GM19239 (cell line): ENCODE measurements at places on chromosomes 3 and 15.
A peak's percentile ranks its signal among the peaks of the same experiment; 100 is the strongest.

GRCh38 chr3:66098436-66098835, 59.7 kb upstream of the MAGI1 start:
- no peak for DNase-seq

DNA sequence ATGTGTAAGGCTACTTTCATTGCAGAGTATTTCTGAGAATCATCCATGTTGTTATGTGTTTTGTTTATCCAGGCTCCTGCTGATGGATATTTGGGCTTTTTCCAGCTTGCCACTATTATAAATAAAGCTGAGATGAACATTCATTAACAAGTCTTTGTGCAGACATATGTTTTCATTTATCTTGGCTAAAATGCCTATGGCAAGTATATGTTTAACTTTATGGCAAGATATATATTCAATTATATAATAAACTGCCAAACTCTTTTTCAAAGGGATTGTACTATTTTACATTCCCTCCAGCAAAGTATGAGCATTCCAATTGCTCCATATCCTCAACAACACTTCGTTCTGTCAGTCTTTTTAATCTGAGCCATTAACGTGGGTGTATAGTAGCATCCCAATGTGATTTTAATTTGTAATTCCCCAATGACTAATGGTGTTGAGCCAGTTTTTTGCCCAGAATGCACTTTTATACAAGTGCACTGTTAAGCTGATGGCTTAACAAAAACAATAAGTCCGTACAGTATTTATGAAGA, 452.4 kb downstream of the SHQ1 start:
- DNase-seq, result no peak

- no peak for DNase-seq
Observed at GRCh38 chr3:71103430-71103921, 480.1 kb downstream of the FOXP1 start.

DNA sequence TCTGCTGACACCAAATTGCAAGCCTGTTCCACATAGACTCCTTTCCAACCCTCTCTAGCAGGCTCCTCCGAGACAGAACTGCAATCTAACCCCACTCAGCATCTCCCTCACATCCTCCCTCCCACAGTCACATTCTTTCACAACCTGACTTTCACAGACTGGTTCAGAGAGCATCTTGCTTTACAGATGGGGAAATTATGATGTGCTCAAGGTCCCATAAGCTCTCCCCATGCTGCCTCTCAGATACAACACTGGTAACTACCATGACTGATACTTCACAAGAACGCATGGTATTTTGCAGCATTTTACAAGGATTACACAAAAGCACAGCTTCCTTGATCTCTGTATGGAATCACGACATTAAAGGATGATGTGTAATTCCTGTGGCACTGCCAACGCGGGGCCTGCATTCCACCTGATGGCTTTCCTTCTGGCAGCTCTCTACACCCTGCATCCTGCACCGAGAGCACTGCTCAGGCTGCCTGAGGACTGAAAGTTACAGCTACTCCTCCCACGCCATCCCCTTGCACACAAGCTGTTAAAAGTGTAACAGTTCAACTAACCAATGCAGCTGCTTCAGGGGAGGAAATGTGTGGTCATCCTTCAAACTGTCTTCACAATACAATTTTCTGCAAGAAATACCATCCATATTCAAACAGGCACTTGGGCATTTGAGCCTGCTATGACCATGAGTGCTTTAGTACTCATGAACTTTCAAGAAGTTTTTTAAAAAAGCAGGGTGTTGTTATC, 27.6 kb downstream of the TBC1D2B start:
- peak; percentile 41 for DNase-seq

- no peak for DNase-seq
Observed at GRCh38 chr3:106759731-106760130, 617.5 kb upstream of the CCDC54 start.

- DNase-seq, result no peak
Observed at GRCh38 chr15:85125056-85125661, 143.5 kb downstream of the PDE8A start.

DNA sequence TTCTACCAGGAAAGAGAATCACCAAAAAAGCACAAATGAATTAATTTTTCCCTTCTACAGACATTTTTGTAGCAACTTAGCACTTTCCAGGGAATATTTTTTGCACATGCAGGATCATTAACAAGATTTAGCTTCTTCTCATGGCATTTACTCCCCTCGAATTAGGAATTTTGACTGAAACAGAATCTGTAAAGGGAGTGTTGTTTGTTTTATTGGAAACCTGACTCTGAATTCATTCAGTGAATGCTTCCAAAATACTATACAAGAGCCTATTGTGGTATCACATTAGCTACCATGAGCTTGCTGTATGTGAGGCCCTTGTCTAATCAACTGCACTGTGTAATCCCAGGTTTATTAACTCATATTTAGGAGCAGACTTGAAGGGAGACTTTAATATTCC, 130.4 kb upstream of the ATP10A start:
- no peak for DNase-seq

DNA sequence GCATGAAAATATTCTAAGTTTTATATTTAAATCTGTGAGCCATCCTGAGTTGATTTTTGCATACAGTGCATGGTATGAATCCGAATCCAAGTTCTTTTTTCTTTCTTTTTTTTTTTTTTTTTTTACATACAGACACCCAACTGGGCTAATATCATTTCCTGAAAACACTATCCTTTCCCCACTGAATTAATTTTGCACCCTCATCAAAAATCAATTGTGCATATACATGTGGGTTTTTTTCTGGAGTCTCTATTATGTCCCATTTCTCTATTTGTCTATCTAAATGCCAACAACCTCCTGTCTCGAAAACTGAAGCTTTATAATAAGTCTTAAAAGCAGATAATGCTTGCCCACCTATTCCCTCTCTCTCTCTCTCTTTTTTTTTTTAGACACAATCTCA, 5.9 kb upstream of the ABI3BP start:
- DNase-seq, result no peak

DNA sequence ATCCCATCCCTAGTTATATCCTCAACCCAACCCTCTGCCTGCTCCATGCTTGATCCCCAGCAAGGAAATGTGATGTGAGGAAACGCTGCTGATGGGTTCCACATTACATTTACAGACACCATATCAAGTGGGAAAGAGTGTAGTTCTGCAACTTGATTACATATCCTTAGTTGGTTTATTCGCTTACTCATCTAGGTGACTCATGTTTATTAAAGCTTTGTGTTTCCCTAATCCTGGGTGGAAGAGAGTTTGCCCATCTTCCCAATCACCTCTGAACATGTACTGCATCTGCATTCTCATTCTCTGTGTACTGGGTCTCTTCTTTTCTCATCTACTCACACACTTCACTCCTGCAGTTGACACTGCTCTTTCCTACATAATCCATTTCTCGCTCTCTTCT, 91.7 kb upstream of the PDZRN3 start:
- no peak for DNase-seq

DNA sequence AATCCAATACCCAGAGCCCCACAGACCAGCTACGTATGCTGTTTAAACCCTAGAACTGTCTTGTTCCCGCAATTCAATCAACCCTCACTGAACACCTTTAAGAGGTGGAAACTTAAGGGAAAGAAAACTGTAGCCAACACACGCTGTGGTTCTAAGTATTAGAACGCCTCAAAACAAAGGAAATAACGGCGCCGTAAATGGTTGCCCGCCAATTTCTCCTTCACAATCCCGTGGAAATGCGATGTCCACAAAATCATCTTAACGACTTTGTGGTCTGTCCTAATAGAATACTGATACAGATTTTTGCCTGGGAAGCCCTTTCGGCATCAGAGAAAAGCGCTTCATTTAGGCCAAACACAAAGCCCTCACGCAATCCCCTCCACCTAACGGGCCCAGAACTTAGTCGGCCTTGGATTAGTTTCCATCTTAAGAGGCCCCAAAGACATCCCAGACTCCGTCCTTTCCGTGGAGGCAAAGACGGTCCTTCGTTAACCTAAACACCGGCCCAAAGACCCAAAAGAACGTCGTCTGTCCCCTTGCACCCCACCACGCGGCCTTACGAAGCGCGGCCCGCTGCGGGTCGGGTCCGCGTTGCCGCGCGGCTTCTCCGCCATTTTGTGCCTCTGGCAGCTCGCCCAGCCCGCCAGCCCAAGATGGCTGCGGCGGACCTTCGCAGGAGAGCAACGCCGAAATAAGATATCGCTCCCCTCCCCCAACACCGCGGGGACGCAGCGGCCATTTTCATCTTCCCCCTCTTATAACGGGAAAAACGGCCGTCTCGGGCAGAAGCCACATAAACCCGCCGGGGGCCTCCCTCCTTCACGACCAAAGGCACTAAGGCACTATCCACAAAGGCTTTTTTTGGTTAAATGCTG, 763 bp downstream of the TRA2B start:
- DNase-seq, result peak; percentile 44

DNA sequence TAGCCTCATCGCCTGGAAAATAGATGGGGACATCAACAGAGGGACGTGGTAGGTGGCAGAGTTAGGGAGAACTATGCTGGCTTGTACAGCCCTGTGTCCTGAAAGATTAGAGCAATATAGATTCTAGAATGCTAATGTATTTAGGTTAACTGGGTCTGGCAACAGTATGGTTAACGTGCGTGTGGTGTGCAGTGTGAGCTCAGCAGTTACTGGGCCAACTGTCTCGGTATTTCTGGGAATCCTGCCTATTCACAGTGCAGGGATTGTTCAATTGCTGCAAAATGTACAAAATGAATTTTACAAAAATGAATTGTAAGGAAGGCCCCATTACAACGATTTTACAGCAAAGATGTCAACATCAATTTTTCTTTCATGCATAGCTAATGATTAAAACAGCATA, 20.6 kb downstream of the MEIS2 start:
- DNase-seq, result no peak

DNA sequence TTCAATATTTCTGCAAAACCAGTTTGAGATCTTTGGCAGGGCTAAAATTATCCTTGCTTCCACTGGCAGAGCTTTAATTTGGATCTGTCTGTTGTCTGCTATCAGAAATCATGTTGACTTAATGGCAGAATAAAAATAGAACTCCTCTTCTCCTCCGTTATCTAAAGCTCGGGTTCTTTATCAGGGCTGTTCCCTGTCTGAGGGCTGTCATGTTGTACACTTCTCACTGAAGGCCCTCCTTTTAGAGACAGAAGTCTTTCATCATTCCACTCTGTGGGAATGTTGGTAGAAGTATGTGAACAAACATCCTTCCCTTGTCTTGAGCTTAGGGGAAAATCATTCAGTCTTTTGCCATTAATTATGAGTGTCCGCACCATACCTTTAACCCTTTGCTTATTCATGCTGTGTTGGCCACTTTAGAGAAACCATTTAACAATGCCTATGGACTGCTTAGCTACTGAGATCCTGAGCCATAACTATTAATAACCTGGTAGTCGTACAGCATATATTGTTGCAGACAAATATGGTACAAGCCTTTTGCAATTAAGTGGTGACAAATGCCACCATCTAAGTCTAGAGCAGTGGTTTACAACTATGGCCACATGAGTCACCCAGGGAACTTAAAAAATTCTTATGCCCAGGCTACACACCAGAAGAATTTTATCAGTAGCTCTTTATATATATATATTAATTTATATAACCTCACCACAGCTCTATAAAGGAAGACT, 226.0 kb upstream of the TPM1 start:
- no peak for DNase-seq

GRCh38 chr3:102580760-102581159, 145.9 kb downstream of the ZPLD1 start:
- DNase-seq, result no peak

DNA sequence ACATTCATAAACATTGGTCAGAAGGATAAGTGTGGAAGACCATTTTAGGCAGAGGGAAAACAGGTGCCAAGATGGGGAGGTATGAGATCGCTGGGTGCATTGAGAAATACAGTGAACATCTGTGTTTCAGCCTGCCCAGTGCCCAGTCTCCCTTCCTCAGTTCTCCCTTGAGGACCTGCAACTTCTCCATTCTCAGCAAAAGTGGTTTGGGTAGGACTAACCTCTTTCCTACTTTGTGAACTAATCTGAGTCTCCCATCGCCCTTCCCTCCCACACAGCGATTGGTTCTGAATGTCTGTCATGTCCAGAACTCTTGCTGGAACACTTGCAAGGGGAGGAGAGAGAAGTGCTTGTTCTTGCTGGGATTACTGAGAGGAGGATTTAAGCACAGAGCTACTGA, 10.9 kb upstream of the CCNL1 start:
- DNase-seq, result no peak

DNA sequence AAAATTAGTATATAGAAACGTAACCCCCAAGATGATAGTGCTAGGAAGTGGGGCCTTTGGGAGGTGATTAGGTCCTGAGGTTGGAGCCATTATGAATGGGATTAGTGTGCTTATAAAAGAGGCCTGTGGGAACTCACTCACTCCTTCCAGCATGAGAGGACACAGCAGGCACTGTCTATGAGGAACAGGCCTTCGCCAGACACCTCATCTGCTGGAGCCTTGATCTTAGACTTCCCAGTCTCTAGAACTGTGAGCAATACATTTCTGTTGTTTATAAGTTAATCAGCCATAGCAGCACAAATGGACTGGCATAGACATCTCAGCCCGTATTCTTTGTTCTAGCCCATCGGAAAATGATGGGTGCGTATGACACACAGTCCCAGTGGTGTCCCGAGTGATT, 152.3 kb downstream of the GABRG3 start:
- no peak for DNase-seq

DNA sequence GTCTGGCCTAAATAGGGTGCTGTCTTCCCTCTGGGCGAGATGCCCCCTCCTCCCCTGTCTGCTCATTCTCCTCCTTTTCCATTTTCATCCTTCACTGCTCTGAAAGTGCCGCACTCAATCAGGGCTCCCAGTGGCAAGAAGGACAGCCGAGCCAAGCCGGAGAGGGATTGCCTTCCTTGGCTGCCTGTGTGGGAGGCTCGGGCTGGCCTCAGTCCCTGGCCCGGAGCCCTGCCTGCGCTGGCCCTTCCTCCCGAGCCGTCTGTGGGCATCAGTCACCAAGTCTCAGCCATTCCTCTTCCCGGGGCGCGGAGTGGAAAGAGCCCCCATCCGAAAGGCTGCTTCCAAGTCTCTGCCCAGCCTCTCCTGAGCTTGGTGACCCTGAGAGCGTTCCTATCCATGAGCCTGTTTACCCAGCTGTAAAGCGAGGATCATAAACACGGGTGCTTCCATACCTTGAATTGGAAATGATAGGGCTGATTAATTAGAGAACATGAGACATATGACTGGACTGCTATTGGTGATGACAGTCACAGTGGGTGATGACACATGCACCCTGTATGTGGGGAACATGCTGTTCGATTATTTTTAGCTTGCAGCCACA, 59.1 kb upstream of the TLE3 start:
- no peak for DNase-seq

DNA sequence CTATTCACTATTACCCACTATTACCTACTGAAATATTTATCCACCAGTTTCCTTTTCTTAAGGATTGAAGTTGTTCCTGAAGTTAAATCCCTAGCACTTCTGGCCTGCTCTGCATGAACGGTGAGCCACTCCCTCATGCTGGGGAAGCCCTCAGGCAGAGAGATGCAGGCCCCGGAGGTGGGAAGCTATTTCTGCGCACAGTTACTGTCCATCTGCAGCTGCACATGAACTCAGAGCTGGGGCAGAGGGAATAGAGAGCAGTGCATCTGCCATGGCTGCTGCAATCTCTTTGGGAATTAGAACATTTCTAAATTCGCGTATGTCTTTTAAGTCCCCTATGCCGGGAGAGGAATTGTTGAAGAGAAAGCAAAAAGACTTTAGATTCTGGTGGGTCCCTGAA, 6.3 kb upstream of the GALNT15 start:
- DNase-seq, result no peak
